ENCODE measurements at places on chromosomes 6 and 20. TPM values are rescaled to one million over a fixed set of nuclear protein-coding genes. Genes with fewer than 3 reads are reported as not detected.

GRCh38 chr6:35483893-35484645, 12.8 kb downstream of the TEAD3 start:
- DNase-seq: no peak

GRCh38 chr6:44211284-44211683, 5.4 kb upstream of the MYMX start:
- no peak for DNase-seq

DNA sequence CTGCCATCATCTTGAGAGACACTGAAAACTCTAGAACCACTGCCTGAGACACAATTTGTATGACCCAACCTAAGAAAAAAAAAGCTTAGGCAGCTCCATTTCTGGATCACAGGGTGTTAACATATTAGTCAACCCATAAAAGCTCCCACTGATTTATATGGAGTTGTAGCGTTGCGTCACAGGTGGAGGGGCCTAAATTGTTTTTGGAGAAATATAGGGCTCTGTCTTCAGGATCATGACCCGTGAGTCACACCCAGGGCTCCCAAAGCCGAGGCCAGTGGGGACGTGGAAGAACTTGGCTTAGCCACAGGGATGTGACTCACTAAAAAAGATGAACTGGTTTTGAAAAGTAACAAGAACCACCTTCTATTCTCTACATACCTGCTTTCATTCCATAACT, 116.5 kb upstream of the BMP2 start:
- no peak for DNase-seq

DNA sequence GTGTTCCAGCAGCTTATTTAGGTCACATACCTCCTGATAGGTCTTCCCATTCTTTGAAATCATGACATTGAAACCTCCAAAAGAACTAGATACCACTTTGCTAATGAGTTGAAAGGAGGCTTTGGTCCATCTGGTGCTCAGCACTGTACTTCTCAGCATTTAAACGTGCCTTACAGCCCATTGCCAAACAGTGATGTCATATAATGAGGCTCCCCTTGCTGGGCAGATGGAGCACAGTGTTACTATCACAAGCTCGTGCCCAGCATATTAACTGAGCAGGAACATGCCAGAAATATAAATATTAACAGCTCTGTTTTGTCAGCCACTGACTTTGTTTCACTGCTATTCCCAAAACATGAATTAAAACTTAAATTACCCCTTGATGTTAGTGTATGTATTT, 25.5 kb upstream of the MAPK13 start:
- DNase-seq: no peak

DNA sequence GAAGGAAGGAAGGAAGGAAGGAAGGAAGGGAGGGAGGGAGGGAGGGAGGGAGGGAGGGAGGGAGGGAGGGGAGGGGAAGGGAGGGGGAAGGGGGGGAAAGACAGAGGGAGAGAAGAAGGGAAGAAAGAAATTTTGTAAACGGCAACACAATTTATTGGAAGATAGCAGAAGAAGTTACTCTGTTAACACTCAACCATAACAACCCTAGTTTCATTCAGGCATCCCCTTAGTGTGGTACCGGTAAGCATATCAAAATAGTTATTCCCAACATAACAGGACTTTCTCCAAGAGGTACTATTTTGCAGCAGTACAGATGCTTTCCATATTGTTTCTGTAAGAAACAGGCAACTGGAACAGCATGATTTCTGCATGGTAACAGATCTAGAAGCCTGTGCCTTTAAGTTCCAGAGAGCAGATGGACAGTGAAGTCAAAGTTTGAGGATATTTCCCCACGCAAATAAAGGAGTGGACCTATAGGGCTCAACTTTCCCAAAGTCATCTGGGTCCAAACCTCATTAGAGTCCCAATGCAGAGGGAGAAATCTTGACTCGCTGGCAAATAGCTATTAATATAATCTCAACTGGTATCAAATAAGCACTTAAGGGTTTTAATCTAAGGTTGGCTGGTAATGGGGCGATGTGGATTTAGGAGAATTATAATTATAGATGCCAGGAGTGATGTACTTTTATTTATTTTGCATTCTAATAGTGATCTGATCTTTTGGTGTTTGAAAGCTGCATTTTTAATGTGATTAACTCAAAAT, 69.4 kb downstream of the TENT5A start:
- no peak for DNase-seq

DNA sequence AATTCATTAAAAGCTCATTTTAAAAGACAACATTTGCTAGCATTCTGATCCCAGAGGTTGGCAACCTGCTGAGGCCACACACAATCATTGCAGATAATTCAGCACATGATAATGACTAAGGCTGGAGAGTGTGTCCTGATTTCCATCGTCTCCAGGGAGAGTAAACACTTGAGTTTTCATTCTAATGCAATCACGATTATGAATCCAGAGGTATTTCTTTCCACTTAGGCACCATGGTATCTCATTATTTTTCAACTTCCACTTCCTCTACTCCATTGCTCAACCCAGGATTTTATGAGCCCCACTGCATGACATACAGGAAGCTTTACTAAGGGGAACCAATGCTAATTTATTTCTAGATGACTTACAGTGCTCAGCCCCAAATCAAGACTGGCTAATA, 273.8 kb upstream of the AGPAT4 start:
- DNase-seq: no peak

- no peak for DNase-seq
These were observed 845 bp upstream of the ANKRD60 start for GRCh38 chr20:58229198-58229798.

DNA sequence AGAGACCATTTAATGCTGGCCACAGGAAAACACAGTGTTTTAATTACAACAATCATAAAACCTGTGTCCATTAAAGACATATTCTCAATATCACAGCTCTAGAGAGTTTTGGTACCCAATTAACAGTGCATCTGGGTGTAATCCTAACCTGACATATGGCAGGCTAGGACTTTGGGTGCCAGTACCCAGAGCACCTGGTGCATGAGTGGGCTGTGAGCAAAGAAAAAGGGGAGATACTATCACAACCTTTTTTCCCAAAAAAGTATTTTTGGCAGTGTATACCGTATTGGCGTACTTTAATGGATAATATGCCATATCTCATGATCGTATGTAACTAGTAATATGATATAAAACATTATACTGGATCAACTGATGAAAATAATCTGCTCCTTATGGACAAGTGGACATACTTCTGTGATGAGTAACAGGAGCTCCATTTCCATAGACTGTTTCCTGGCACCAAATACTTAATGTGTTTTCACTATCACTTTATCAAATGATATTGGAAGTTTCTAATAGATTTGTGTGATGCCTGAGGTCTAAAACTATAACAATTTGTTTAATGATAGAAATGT, 91.7 kb downstream of the COL19A1 start:
- no peak for DNase-seq

DNA sequence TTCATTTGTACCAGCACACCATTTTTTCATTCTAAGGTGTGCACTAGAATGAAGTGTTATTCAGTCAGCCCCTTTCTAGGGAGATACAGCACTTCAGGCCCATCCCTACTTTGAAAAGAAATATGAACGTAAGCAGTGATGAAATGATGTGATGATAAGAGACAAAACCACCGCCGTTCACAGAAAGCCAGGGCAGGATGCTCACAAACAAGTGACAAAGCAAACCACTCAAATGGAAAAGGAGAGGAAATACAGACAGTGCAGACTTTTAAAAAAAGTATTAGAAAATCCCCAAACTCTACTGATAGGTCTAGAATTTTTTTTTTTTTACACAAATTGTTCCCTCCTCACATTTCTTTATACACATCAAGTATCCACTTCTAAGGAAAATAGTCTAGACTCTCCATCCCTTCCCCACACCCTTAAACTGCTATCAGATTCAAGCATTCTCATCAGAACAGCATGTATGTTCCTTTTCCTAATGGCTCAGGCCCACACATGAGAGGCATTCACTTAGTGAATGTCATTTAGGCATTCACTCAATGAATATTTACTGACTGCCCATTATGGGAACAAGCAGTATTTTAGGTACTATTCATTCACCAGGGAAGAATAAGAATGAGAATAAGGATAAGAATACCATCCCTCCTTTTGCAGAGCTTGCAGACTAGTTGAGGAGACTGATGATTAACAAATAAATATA, 243.5 kb downstream of the GMPR start:
- DNase-seq: peak; percentile 62

- no peak for DNase-seq
These were observed 8.1 kb downstream of the TMEM151B start for GRCh38 chr6:44278315-44278714.

GRCh38 chr20:45103072-45103471, 2.1 kb upstream of the KCNS1 start:
- no peak for DNase-seq

- DNase-seq: no peak
These were observed 45.4 kb downstream of the RARS2 start for GRCh38 chr6:87544474-87544735.

DNA sequence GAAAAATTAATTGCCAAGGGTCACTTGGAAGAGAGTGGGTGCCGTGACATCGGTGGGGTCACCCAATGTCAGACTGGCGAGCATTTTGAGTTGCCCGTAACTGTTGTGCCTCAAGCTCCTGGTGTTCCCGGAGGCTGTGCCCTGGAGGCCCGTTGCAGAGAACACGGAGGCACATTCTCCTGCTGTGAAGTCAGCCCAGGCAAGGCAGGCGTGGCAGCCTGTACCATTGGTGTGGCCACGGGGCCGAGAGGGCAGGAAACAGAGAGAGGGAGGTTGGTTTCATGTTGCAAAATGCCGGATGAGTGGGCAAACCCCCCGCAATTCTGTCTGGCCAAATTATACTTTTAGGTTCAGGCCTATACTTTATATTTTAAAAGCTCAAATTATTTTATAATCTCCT, 81.2 kb downstream of the THBS2 start:
- no peak for DNase-seq

DNA sequence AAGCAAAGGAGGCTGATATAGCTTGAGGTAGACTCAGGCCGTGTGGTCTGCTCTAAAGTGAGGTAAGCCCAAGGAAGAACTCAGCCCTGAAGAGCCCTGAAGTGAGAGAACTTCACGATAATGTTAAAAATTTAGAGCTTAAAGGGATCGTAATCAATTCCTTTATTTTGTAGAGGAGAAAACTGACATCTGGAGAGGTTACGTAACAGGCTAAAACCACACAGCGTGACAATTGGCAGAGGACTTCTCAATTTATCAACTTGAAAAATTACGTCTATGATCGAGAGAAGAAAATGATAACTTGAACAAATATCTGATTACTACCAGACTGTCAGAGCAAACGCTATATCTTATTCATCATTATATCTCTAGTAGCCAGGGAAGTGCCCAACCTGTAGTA, 121.8 kb upstream of the FOXO3 start:
- no peak for DNase-seq

DNA sequence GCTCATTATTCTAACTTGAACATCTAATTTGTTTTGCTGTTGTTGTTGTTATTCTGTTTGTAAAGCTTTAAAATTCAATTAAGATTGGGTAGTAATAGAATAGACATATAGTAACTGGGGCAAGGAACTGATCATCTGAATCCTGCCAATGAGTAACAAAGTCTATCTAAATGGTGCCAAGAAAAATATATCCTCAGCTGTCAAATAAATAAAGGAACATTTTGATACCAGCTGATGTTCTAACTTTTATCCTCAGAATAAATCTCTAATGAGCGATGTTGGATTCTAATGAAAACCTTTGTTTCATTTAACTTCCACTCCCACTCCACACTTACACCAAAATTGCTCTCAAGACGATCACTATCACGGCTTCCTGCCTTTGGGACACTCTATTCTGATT, 210.9 kb downstream of the TINAG start:
- no peak for DNase-seq

DNA sequence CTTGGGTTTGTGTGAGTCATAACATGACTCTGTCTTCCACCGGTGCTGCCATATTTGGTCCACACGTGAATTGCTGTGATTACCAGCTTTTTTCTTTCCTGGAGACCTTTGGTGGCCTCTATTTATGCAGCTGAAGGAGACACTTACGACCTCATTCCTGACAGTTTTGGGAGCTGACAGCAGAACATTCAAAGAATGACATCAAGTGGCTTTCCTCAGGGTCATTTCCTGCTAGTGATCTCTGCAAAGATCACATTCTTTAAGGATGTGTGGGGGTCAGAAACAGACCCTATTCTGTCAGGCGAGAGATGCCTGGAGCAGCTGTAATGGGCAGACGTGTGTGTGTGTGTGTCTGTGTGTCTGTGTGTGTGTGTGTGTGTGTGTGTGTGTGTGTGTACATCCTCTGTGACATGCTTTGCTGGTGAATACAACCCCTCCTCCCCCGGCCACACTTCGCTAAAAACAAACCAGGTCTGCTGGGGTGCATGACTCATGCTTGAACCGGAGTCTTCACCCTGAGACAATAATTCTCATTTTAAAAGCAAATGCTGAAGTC, 115.6 kb downstream of the TMEM170B start:
- peak; percentile 68 for DNase-seq

GRCh38 chr6:69907981-69908498, 41.7 kb downstream of the COL19A1 start:
- no peak for DNase-seq

Gene SOX4
- total RNA-seq: 3.5 TPM

Gene PTP4A1
- 67.6 TPM for total RNA-seq
